ENCODE measurements at places on chromosomes 13 and 19.
A peak's percentile ranks its signal among the peaks of the same experiment; 100 is the strongest.

GRCh38 chr19:17389957-17390664 lies 3.9 kb downstream of the CCDC194 start:
- DNase-seq: no peak

DNA sequence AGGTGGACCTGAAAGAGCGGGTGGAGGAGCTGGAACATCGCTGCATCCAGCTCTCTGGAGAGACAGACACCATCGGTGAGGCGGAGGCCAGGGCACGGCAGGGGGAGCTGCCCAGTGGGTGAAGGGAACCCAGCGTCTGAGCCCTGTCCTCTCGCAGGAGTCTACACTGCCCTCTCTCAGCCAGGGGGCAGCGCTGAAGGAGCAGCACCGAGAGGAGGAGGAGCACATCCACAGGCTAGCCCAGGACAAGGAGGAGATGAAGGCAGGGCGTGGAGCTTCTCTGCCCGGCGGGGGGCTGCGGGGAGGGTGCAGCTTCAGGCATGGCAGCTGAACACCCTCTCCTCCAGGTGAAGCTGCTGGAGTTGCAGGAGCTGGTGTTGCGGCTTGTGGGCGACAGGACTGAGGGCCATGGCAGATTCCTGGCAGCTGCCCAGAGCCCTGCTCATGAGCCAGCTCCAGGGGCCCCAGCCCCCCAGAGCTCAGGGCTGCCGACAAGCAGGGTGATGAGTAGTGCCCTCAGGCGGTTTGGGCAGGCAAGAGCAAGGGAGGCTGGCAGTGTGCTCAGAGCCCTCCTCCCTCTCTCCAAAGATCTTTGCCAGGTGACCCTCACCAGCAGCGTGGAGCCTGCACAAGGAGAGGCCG lies 31.4 kb upstream of the ZNF492 start:
- DNase-seq: no peak

GRCh38 chr19:49468199-49468598 lies 5.8 kb upstream of the FLT3LG start:
- no peak for DNase-seq

GRCh38 chr19:5154129-5154798 lies 185.4 kb downstream of the KDM4B start:
- DNase-seq: peak; percentile 37

DNA sequence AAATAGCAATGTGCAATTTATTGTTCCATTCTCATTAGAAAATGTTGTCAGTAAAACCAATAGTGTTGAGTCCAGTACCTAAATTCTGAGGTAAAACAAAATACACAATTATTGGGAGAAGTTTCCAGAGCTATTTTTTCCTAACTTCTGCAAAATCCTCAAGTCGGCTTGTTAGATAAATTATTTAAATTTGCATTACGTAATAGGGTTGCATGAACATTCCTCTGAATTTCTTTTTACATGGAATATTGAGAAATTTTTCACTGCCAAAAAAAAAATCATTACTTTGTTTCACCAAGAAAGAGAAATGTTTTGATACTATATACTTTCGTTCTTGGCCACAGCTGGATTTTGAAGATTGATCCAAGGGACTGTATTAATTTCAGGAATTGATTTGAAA lies 1.5 kb downstream of the ZNF507 start:
- DNase-seq: no peak

- DNase-seq: no peak
Observed at GRCh38 chr13:40776681-40777165, 5.7 kb upstream of the MRPS31 start.

- DNase-seq: peak; percentile 19
Observed at GRCh38 chr13:30577401-30577852, 40.3 kb upstream of the USPL1 start.

DNA sequence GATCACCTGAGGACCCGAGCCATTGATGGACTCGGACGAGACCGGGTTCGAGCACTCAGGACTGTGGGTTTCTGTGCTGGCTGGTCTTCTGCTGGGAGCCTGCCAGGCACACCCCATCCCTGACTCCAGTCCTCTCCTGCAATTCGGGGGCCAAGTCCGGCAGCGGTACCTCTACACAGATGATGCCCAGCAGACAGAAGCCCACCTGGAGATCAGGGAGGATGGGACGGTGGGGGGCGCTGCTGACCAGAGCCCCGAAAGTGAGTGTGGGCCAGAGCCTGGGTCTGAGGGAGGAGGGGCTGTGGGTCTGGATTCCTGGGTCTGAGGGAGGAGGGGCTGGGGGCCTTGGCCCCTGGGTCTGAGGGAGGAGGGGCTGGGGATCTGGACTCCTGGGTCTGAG lies 888 bp downstream of the FGF21 start:
- DNase-seq: no peak

DNA sequence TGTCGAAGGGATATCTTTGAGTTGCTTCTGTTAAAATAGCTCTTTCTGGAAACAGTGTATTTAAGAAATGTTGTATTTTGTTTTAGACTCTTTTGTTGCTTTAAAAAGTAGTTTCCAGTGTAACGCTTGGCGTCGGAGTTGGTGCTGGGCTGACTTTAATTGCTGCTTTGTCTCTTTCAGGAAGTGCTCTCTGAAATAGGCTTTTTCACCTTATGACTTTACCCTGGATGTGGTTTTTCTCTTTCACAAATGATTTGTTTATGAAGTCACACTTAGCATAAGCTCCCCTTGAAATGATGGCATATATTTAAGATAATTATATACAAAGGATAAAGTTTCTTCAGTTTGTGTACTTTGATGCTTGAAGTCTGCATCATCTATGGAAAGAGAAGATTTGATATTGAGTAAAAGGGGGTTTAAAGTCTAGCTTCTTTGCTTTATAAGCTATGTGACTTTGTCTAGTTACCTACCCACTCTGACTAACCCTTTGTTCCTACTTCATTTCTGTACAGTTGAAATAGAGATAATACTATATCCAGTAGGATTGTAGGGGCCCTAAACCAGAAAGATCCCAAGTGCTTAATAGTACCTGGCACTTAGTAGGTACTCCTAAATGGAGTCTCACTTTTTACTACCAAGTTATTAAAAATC lies at the start of gene GPR18:
Gene GPR18 (minus strand): TSS at position 170 of the 651 bp plus-strand sequence. CDS start 2,507 bp downstream, outside the sequence.
- DNase-seq: no peak

- no peak for DNase-seq
Observed at GRCh38 chr13:26323764-26324163, 69.8 kb downstream of the CDK8 start.

DNA sequence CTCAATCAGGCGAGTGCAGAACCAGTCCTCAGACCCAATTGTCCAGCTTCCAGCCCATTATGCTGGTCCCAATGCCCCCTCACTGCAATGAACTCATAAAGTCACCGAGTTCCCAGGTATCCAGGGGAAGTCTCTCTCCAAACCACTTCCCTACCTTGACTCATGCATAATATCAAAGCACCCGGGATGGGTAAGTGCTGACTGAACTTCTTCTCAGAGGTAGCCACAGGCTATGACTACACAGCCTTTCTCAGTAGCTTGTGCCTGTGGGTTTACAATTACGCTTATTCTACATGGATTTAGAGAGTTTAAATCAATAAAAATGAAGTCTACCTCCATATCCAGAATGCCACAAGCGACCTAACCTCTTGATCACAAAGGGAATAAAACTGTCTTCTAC lies 1.7 kb upstream of the C13orf42 start:
- no peak for DNase-seq

GRCh38 chr19:10763828-10764339 lies 46.0 kb downstream of the DNM2 start:
- DNase-seq: no peak

DNA sequence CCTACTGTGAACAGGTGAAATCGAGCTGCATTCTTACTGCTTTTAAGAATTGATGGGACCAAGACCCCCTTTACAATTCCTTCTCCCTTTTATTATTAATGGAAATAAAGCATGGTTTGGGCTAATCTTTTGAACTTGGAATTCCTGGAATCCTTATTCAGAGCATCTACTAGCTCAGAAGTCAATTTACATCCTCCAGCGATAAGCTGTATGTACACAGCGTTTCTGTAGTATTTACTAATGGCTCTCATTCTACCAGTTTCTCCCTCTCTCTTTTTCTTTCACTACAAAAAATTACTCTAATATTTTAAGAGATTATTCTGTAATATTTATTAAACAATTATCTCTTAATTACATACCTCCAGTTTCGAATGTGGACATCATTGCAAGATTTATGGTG lies 31.5 kb downstream of the FREM2 start:
- no peak for DNase-seq

DNA sequence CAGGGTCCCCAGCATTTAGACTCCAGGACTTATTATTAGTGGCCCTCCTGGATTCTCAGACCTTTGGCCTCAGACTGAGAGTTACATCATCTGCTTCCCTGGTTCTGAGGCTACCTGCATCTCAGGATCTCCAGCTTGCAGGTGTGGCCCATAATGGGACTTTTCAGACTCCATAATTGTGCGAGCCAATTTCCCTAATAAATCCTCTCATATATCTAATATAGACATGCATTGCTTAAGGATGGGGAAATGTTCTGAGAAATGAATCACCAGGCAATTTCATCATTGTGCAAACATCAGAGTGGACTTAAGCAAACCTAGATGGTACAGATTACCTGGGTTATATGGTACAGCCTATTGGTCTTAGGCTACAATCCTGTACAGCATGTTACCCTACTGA lies 116.5 kb upstream of the FBXL3 start:
- DNase-seq: no peak

GRCh38 chr13:44276061-44276460 lies 97.6 kb upstream of the SERP2 start:
- DNase-seq: no peak

DNA sequence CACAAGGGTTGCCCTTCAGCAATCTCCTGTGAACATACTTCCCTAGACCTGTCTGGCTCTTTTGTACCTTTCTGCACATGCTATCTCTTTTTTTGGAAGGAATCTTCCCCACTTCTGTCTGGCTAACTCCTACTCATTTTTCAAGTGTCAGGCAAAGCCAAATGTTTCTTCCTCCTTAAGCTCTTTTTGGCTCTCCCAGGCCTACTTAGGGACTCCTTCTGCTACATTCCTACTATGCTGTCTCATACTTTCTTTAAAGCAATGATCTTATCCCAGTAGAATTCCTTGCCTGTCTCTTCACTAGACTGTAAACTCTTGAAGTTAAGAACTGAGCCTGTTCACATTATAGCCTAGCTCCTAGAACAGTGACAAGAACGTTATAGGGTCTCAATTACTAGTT lies 114.9 kb upstream of the WASF3 start:
- no peak for DNase-seq

DNA sequence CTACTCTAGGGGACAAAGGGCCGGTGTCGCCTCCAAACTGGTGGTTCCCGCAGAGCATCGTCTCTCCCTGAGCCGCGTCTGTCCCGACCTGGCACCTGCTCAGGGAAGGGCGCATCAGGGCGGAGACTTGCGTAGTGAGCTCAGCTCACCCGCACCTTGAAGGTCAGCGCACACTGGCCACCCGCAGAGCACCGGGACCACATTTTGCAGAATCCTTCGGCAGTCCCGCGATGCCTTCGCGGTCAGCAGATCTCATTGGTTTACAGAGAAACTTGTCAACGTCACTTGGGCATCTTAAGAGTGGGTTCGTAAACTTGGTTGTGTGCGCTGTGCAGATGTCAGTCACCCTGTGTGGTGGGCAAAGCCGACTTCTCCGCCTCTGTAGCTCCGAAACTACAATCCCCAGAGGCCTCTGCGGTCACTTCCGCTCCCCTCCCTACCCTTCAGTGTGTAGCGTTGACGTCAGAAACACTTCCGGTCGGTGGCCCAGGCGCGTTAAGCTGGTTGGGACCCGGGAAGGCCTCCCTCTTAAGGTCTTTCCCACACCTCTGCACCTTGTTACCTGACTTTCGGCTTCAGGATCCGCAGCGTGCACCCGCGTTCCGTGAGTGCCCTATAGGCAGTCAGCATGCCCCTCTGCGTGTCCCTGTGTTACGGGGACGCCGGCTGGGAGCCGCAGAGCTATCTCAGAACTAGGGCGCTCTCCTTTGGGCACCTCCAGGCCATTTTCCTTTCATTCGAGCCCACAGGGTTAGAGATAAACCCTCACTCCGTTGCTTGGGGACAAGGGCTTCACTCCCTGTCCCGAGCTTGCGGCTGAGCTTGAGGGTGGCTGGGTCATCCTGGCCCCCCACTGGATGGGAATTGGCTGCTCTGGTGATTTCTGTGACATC lies 36.5 kb upstream of the ZNF527 start:
- DNase-seq: peak; percentile 72

DNA sequence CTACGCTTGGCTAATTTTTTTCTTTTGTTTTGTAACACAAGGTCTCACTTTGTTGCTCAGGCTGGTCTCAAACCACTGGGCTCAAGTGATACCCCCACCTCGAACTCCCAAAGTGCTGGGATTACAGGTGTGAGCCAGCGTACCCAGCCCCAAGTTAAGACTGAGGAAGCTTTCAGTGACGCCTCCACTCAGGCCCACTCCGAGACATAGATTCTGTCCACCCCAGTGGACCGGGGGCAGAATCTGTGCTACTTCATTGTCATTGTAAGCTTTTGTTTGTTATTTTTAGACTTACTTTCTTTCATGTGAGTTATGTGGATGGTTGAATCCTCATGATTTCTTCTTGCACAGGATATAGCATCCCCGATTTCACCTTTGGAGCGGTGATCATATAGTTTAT lies 156.9 kb upstream of the TSHZ3 start:
- no peak for DNase-seq

DNA sequence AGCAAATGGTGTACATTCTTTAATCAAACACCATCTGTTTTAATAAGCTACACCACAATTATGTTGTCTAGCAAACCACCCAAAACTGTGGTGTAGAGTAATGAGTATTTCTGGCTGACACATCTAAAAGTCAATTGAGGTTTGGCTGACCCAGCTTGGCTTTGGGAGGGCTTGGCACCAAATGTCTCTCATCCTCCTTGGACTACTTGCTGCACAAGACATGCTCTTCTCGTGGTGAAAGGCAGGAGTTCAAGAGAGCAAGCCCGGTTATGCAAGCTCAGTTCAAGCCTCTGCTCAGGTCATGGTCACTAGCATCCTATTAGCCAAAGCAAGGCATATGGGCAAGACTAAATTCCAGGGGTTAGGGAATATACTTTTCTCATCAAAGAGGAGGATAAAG lies 37.1 kb downstream of the LACC1 start:
- DNase-seq: no peak

DNA sequence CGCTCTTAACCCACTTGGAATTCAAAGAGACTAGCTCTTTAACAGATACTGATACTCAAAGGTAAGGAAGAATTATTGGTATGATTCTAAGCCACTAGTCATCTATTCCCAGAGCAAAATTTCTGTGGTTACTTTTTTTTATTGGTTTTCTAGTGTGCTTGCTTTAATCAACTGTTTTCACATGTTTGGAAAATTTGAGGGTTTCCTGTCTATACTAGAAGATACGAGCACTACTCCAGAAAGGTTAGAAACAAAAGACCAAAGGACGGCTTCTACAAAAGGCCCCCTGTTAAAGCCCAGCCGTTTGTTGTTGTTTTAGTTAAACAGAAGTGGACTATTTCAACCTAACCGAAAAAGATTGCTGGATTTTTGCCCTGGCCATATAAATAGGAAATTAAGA lies 18.5 kb upstream of the LPAR6 start:
- no peak for DNase-seq

- DNase-seq: no peak
Observed at GRCh38 chr19:2577722-2578335, 101.9 kb downstream of the GADD45B start.

Measured in stimulated activated CD4-positive, alpha-beta T cell treated with anti-CD3 and anti-CD28 coated beads, Interleukin-12 subunit alpha, Interleukin-12 subunit beta, amount 100 ng/mL, for 24 hours (primary cell).